C1 segment of cervical spinal cord (tissue), 14 donors: ENCODE measurements at places on chromosomes 16 and 17.

DNA sequence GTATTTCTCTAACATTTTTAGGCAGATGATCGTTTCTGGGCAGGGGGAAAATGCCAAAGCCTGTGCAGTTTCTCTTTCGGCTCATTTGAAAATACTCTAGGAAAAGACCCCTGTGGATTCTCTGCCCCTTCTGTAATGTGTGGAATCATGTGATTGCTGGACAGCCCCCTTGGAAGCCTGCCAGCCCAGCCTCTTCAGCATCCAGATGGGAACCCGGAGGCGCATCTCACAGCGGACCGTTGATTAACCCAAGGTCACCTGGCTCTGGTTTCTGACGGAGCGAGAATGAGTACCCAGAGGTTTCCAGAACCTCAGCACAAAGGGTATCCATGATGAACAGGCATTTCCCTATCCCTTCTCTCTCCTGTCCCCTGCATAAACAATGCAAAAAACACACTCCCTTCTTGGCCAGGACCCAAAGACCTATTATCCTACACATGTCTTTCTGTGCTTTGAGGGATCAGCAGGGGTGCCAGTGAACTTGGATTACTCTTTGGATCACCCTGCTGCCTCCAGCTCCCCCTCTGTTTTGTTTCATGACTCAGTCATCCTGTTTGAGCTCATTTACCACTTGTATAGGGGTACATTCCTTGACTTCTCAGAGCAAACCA lies 957.1 kb upstream of the RBFOX1 start:
- DNase-seq, result no peak

GRCh38 chr17:77957857-77958715 lies at the start of gene TNRC6C:
TNRC6C (plus strand) TSS chr17:77958703; CDS start chr17:78004207, 45,504 bp downstream.
- peak; percentile 97 for DNase-seq

DNA sequence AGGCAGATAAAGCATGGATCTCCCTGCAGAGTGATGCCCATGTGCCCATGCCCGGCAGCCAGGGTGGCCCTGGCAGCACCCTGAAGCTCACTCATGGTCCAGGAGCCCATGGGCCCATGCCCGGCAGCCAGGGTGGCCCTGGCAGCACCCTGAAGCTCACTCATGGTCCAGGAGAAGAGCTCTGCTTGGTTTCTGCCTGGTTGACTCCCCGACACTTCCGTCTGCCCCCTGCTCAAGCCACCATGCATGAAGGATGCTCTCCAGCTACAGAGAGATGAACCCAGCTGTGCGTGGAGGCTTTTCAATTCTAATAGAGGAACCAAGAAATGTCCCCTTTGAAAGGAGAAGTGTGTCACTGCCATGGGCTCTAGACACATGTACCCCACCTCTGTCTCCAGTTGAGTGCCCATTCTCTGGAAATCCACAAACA lies 8.7 kb downstream of the CCL17 start:
- no peak for DNase-seq

DNA sequence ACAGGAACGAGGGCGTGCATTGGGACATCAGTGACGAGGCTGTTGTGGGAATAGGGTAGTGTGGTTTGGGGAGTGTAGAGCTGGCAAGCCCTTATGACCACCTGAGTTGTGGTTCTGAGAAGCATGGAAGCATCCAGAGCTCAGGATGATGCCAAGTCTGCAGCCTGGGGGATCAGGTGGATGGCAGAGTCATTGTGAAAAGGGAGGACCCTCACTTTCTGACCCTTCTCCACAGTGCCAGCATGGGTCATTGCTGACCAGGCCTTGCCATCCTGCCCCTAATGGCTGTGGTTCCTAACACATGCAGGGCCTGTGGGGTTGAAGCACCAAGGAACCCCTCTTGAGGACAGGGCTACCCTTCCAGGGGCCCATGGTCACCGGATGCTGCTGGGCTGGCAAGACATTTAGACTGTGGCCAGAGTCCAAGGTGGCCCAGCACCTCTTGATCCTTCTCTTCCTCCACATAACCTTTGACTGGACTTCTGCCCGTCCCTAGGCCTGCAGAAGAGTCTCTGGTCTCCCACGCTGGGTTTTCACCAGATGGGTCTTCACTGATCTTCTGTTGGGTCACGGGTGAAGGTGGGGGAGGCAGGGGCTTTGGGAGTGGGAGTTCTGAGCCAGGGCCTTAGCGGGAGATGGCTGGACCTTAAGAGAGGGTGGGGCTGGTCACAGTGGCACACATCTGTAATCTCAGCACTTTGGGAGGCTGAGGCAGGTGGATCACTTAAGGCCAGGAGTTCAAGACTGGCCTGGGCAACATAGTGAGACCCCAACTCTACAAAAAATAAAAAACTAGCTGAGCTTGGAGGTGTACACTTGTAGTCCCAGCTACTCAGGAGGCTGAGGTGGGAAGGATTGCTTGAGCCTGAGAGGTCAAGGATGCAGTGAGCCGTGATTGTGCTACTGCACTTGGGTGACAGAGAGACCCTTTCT lies 2.0 kb upstream of the PLA2G15 start:
- DNase-seq, result no peak

DNA sequence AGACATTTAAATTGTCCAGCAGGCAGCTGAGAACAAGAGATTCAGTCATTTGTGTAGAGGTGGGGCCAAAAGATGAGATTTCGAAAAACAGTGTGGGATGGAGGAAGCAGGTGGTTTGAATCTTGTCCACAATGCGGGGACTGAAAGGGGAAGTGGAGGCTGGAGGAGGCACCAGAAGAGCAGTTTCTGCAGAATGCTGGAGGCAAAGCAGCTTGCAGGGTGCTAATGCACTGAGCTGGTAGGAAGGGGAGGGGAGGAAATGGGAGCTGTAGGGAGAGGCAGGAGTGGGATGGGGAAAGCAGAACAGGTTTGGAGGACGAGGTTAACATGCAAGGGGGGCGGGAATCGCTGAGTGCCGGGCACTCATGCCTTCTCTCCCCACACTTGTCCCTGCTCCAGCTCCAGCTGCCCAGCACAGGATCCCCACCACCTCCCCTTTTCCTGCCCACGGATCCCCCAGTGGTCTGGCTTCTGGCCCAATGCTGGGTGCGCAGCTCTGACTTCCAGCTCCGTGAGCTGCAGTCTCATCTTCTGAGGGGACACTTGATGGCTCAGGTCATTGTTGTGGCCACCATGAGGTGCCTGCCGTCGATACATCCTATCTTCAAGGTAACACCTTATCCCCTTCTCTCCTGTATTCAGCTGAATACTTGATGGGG lies 9.4 kb downstream of the C17orf100 start:
- DNase-seq, result peak; percentile 8

GRCh38 chr17:58759522-58759921 lies 3.9 kb downstream of the PPM1E start:
- no peak for DNase-seq

- DNase-seq, result no peak
Observed at GRCh38 chr17:28751600-28752366, 8.0 kb downstream of the TRAF4 start.

DNA sequence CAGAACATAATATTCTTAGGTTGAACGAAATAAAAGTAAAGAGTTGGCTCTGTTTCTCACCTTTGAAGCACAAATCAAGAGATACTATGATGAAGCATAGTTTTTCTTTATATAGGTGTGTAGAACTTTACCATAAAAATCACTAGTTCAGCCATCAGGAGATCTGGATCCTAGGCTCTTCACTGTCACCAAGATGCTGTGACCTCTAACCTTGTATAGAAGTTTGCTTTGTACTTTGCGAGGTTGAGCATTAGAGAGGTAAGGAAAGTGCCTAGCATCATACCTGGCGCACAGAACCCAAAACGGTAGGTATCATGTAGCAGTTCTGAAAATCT lies 553 bp upstream of the CDC6 start:
- no peak for DNase-seq

DNA sequence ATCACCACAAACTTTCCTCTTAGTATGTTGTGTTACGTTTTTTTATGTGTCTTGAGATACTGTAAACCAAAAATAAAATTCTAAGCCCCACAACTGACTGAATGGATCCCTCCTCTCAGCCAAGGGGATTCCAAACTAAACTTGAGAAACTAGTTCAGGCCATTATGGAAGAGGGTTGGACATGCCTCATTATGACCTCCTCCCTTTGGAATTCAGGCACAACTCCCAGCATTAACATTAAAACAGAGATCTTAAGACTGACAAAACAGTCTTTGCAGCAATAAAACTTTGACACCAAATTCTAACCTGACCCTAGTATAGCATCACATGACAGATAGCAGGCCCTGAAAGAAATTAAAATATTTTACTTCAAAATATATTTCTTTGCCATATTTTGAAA lies 51.1 kb upstream of the SLC47A1 start:
- no peak for DNase-seq

GRCh38 chr17:61279476-61280145 lies 120.0 kb upstream of the TBX2 start:
- DNase-seq, result no peak

- DNase-seq, result no peak
Observed at GRCh38 chr17:48330421-48330820, 99.6 kb downstream of the SKAP1 start.

GRCh38 chr17:46877466-46877865 lies 26.1 kb downstream of the WNT9B start:
- no peak for DNase-seq

GRCh38 chr17:78722246-78722761 lies 59.8 kb downstream of the CYTH1 start:
- DNase-seq, result peak; percentile 65

GRCh38 chr16:58377932-58378331 lies 14.3 kb upstream of the GINS3 start:
- no peak for DNase-seq

GRCh38 chr17:36777118-36777517 lies 160.2 kb upstream of the LHX1 start:
- no peak for DNase-seq

DNA sequence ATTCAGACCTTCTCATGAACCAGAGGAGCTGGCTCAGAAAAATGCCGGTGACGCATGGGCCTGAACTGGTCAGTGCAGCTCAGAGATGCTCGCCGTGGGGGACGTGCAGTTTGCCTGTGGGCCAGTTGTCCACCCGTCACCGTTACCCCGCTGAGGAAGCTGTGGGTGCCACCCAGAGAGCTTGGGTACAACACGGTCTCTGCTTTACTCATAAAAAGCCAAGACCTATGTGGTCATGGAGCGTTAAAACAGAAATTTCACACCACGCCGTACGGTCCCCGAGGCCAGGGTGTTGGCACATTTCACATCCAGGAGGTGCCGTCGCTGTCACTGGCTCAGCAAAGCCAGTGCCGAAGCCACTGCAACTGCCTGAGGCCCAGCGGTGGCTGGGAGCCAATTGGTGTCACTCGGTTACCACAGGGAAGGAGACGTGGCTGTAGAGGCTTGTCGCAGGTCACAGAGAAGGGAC lies 120.9 kb downstream of the METRNL start:
- DNase-seq, result no peak

DNA sequence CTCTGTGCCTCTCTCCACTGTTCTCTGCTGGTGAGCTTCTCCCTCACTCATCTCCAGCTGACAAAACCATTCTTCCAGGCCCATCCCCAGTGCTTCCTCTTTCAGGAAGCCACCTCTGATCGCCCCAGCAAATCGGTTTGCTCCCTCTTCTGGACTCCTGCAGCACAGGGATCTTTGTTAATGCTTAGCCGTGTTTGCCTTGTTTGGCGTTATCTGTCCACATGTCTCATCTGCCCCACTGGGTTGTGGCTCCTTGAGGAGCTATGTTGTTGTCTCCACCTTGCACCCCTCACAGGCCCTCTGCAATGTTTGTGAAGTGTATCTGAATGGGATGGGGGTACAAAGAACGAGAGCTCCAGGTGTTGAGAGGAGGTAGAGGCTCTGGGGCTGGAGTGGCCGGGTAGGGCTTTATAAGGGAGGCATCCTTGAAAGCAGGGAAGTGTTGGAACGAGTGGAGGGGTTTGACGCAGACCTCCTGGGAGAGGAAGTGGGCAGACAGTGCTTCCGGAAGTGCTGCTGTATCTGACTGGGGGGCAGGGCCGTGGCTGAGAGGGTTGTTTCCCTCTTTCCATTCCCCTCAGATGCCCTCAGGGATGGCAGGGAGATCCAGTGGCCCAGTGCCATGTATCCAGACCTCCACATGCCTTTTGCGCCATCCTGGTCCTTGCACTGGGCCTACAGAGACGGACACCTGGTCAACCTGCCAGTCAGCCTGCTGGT lies 27.8 kb downstream of the CASKIN2 start:
- no peak for DNase-seq

DNA sequence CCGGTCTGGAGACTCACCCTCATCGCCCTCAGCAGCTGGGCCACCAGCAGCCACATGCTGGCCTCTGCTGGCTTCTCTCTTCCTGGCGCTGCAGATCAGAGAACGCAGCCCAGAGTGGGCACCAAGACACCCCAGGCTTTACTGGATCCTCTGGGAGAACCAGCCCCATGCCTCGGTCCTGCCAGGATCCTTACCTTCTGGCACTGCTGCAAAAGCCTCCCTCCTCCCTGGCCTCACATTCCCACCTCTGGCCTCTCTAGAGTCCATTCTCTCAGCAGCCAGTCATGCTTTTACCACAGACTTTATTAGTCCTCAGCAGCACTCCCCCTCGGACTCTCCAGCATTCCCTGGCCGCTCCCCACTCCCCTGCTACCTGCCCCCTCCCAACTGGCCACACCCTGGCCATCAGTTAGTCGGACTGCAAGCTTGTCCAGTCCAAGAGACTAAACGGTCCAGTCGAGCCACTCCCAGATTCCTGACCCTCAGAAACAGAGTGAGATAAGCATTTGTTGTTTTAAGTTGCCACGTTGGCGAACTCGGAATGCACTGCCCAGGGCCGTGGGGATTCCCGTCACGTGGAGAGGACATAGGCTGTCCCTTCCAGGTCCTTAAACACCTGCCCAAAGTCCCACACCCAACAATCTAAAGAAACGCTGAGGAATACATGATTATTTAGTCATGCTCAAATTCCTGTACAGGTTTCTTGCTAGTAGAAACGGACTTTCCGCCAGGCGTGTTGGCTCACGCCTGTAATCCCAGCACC lies 5.9 kb upstream of the SPG7 start:
- no peak for DNase-seq

DNA sequence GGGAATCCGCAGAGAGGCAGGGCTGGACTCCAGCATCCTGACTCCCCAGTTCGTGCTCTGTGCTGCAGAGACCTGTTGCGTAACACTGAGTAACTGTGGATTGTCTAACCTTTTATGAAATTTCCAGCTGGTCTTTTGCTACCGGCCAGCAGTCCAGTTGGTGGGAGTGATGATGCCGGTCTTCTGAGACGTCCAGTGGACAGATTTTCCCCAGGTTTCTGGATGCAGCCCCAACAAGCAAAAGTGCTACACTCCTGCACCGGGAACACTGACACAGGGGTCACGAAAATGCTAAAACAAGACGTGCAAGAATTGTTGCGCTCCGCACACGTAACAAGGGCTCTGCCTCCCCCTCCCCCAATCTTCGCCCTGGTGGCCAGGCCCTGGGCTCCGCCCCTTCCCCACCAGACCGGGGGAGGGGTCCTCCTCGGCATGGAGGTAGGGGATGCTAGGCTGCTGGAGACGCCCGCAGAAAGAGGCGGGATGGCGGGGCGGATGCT lies 701 bp upstream of the MRC2 start:
- DNase-seq, result no peak

GRCh38 chr17:54900457-54901229 lies at the start of gene TOM1L1:
TOM1L1 (plus strand) TSS chr17:54900852; CDS start chr17:54900866, 14 bp downstream.
- peak; percentile 36 for DNase-seq

DNA sequence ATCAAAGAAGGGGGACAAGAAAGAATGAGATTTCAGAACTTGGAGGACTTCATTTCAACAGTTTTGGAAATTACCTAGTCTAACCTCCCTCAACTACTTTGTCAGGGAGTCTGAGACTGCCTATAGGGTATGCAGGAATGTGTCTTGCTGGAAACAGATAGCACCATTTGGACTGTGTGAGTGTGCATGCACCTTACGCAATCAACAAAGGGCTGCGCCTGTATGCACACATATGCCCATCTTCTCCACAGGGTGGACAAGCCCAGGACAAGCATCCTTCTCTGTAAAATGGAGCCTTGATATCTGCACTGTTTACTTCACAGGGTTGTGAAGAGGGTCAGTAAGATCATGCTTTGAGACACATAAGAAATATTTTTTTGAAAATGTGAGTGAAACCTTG lies 305.7 kb upstream of the ASIC2 start:
- DNase-seq, result no peak
